ENCODE measurements at places on chromosomes 5 and 9. TPM values are rescaled to one million over a fixed set of nuclear protein-coding genes. Genes with fewer than 3 reads are reported as not detected.

Gene CTSL
- 68.0 TPM for total RNA-seq

Gene CDH9
- not detected for total RNA-seq

Gene NMUR2
- total RNA-seq, result not detected

Gene MEGF10
- total RNA-seq, result 0.74 TPM

Gene FAM221B
- not detected for total RNA-seq

Gene CEP78
- total RNA-seq, result 9.3 TPM

Gene SPOCK1
- total RNA-seq, result 70.7 TPM

Gene PAEP
- total RNA-seq, result not detected

Gene CARTPT
- total RNA-seq, result not detected

Gene TAF1L
- not detected for total RNA-seq

Gene SHC3
- total RNA-seq, result 6.1 TPM

DNA sequence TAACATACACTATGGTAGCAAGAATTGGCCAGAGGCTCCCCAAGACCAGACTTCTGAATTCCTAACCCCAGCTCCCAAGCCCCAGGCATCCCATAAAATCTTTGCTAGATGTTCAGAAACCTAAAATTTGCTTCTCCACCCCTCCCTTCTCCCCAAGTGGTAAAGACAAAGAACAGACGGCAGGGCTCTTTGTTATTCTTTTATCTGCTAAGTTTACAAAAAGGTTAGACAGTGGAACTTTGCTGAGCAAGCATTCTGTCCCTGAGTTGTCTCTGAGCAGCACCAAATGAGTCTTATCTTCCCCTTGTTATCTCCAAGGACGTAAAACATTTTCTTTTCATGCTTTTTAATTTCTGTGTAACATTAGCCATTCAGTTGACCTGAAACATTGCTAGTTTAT lies 30.2 kb downstream of the TJP2 start:
- no peak for DNase-seq

DNA sequence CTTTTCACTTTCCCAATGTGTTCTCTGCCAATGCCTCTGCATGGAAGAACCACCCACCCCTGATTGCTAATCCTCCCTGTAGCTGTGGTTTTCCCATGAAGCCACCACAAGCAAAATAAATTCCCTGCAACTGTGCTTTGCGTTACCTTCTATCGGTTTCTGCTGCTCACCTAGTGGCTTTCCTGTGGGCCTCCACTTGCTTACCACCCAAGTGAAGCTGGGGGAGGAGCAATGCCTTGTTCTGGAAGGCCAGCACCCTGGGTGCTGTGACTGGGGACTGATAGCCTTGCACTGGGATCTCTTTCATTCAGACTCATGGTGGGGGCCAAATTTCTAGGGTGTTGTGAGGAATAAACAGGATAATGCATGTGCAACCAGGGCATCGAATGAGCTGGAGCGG lies 56.3 kb upstream of the GDNF start:
- no peak for DNase-seq

- DNase-seq, result no peak
Measured at GRCh38 chr9:14530366-14530765, 162.9 kb downstream of the ZDHHC21 start.

DNA sequence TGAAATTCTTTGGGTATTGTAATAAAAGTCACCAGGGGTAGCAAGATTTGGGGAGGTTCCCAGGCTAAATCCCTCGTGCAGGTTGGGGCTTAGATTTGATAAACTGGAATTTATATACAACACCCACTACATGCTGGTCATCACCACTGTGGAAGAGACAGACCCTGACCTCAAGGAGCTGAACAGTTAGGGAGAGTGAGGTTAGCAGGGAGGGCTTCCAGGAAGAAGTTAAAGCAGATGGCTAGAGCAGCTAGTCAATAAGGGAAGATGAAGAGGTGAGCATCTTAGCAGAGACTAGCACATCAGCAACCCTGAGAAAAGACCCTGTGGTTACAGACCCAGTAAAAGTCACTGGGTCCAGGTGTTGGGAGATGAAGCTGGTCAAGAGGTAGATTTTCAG lies 6.4 kb downstream of the CTSL start:
- DNase-seq, result no peak

DNA sequence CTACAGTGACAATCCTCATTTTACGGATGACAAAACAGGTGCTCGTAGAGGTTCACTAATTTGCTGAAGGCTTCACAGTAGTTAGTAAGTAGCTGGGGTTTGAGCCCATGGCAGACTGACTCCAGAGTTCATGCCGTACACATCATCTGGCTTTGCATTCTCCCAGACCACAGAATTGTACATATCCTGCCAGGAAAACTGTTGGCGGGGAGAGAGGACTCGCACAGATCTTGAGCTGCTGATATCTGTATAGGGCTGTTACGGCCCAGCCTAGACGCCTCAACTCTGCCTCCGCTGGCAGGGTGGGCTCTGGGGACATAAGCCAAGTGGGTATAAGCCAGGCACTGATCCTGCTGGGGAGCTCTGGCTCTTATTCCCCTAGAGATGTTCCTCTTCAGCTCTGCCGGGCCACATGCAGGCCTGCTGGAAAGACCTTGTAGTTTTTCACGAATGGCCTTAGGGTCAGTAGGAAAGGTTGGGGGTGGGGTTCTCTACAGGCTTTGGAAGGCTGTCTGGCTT lies 16.3 kb downstream of the LARP1 start:
- no peak for DNase-seq

GRCh38 chr9:123710299-123710698 lies 219.6 kb downstream of the DENND1A start:
- no peak for DNase-seq

GRCh38 chr5:167014401-167015056 lies 1276.9 kb upstream of the WWC1 start:
- DNase-seq, result no peak

- no peak for DNase-seq
Measured at GRCh38 chr9:75636427-75637045, 253.9 kb upstream of the PCSK5 start.

DNA sequence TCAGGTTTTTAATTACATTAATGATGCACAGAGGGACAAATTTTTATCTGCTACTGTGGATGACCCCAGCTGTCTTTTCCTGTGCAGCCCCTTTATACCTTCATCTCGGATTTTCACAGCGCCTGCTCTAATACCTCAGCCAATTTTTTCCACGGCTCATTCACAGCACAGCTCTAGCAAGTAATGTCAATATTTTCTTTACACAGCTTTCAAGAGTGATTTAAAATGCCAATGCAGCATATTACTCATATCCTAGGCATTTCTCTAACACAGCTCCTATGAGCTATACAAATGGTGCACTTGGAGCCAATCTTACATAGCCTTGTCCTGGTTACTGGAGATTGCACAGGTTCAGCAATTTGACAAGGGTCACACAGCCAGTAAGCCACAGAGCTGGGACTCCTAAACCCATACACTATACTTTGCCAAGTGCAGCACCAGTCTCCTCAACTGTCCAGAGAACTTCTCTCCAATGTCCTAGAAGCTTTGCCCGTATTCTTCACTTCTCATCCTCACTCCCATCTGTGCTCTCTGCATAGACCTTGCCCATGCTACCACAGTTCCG lies 661.8 kb downstream of the DTWD2 start:
- DNase-seq, result no peak

DNA sequence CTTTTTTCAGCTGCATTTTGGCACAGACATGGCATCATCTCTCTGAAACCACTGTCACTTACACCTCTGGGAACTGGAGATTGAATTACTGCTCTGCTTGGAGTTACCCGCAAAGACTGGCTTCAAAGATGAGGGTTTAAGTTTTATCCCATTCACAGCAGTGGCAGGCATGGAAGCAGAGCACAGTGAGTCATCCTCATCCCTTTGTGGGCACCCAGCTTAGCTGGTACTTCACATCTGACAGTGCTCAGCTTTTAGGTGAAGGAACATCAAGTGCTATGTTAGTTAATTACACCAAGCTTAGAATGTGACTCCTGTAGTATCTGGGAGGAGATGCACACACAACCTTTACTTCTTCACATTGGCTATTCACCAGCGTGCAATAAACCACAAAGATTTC lies 24.8 kb upstream of the ALDH1A1 start:
- DNase-seq, result no peak

- DNase-seq, result no peak
Measured at GRCh38 chr9:134724202-134724911, 82.8 kb downstream of the COL5A1 start.

GRCh38 chr5:138234651-138235050 lies 21.5 kb upstream of the CDC23 start:
- DNase-seq, result no peak

- no peak for DNase-seq
Measured at GRCh38 chr5:126139773-126140172, 283.4 kb upstream of the GRAMD2B start.

GRCh38 chr5:158821331-158821730 lies 278.4 kb downstream of the EBF1 start:
- DNase-seq, result no peak

DNA sequence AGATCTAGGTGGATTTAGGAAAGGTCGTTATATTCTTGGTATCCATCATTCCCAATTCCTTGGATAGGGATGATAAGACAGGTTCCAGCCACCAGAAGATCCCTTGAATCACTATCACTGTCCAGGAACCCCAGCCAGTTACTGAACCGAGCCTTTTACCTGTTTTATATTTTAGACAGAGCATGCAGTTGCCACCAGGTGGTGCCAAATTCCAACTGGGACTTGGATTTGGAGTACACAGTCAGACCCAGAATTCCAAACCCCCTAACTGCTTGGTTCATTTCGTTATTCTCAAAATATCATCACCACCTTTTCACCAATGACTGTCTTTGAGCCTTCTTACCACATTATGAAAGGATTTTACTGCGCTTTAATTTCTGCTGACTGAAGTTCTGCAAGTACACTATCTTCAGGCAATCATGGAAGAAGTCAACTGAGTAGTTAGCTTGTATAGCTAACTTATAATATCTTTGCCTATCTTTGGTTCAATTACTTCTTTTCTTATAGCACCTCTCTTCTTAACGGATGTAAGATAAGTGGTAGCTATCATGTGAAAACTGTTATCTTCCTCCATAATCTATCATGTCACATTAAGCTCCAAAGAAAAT lies 191.8 kb downstream of the PRR16 start:
- DNase-seq, result no peak

GRCh38 chr5:179608131-179608581 lies 15.3 kb downstream of the HNRNPH1 start:
- no peak for DNase-seq

- DNase-seq, result no peak
Measured at GRCh38 chr5:96340357-96340756, 92.7 kb downstream of the PCSK1 start.

- DNase-seq, result no peak
Measured at GRCh38 chr9:98848450-98849149, 41.1 kb downstream of the GALNT12 start.

- DNase-seq, result no peak
Measured at GRCh38 chr9:6907772-6908381, 150.1 kb downstream of the KDM4C start.

DNA sequence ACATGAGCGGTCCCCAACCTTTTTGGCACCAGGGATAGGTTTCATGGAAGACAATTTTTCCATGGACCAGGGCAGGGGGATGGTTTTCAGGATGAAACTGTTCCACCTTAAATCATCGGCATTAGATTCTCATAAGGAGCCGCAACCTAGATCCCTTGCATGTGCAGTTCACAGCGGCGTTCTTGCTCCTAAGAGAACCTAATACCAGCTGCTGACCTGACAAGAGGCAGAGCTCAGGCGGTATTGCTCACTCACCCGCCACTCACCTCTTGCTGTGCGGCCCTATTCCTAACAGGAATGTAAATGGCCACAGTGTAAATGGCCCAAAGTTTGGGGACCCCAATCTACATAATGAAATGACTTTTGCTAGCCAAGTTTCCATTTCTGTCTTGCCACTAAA lies 3.1 kb upstream of the PLIN2 start:
- DNase-seq, result no peak

DNA sequence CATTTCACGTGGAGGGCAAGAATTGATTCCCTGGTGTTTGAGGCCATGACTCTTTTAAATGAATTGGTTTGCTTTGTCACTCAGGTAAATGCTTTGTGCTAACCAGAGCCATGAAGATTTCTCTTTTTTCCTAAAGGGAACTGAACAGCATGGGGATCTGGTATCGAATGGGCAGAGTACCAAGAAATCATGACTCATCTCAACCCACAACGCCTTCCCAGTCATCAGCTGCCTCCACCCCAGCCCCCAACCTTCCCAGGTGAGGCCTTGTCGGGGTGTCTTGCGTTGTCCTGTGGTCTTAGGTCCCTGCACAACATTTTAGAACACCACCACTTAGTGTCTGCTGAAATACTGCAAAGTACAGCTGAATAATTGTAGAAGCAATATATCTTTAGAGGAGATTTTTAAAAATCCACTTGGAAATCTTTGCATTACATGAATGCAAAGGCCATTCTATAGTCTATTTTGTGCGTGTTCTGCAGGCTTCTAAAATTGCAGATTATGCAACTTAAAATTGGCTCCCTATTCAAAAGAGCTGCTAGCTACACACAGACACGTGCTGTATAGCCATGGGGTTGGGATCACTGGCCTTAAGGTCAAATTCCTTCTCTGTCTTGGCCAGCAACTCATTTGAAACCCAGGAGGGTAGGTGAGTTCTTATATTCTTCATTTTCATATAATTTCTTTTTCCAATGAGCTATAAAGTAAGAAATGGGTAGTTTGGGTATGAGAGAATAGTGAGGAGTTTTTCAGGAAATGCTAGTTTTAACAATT lies 69.0 kb downstream of the MVB12B start:
- no peak for DNase-seq

DNA sequence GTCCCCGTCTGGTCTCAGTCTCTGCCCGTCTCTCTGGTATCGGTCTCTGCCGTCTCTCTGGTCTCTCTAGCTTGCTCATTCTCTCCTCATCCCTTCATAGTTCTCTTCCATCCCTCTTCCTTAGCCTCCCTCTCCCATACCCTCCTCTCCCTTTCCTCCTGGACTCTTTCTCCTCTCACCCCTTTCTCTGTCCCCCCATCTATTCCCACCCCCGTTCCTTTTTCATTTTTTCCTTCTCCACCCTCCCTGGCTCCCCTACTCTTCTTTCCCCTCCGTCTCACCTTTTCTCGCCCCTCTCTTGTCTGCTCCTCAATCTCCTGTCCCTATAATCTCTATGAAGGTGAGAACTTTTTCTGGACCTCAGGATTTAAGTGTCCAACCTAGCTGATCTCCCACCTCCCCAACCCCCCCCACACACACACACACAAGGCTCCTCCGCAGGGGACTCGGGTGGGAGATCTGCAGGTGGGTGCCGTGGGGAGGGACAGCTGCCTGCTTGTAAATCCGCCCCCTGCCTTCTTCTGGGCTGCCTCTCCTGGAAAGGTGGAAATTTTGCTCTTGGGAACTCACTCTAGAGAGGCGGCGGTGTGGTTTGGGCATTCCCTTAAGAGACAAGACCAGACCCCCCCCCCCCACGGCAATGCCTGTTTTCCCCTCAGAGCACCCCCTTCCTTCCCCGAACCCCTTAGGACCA lies 953 bp downstream of the UBE2QL1 start:
- DNase-seq, result peak; percentile 81

Data from vagina (tissue), 2 donors.